ENCODE measurements at places on chromosomes 1 and 21.

DNA sequence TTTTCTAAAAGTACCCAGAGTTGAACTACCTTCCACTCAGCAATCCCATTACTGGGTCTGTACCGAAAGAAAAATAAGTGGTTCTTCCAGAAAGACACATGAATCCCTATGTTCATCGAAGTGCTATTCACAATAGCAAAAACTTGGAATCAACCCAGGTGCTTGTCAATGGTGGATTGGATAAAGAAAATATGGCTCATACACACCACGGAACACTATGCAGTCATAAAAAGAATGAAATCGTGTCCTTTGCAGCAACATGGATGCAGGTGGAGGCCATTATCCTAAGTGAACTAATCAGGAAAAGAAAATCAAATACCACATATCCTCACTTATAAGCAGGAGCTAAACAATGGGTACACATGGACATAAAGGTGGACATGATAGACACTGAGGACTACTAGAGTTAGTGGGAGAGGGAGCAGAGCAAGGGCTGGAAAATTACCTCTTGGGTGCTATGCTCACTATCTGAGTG, 32.9 kb upstream of the JUN start:
- DNase-seq = no peak

DNA sequence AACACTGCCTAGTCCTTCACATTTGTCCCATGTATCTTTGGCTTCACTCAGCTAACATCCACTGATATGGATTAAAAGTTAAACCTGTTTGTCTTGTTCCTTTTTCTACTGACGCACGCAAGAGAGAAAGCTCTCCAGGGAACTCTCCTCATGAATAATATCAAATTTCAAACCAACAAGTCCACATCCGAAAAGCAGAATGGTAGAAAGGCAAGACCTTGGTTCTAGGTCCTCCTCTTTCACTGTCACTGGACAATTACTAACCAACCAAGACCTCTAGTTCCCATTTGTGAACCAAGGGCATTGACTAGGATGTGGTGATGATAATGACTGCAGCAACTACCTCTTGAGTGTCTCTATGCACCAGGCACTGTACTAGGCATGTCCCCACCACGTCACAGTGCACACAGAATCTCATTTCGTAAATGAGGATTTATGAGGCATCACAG, 8.4 kb downstream of the PLPP3 start:
- DNase-seq = no peak

DNA sequence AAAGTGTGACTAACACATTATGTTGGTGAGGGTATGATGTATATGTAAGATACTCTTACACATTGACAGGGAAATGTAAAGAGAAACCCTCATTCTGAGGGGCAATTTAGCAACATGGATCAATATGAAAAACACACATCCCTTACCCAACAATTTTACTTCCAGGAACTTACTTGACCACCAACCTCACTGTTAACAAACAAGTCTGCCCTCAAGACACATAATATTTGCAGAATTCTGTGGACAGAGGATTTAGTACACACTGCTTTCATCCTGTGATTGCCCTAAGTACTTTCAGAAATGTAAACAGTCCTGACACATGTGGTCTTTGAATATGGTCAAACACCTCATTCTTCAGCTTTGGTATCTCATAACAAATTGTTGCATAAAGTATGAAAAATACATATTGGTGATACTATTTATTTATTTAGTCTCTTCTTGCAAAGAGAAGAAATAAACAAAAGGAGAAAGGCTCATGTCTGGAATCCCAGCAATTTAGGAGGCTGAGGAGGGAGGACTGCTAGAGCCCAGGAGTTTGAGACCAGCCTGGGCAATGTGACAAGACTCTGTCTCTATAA, 6.9 kb downstream of the USP48 start:
- no peak for DNase-seq

DNA sequence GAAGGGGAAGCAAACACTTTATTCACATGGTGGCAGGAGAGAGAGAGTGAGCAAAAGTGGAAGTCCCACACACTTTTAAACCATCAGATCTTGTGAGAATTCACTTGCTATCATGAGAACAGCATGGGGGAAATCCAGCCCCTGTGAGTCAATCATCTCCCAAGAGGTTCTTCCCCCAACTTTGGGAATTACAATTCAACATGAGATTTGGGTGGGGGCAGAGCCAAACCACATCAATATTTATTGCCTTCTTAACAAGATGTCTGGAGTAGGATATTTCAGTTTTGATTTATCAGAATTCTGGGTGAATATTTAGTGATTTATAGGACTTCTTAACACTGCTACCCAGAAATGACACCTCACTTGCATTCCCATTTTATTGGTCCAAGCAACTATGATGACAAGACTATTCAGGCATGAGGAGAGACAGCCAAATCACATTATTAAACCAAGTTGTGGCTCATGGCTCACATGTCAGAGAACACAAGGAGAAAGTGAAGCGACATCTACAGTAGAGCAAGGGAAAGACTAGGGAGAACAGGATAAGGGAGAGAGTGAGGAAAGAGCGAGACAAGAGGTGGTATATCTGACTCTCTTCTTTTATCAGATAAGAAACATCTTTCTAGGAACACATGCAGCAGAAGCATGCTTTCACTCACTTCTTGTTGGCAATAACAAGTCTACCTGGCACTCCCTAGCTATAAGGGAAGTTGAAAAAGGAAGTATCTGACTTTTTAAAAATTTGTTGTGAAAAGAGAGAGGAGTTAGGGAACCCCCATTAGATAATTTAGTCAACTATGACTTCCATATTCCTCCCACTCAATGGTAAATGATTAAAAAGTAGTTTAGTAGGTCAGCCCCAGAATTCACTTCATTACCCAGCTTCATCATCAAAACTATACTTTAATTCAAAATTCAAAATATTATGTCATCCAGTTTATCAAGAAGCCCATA, 36.6 kb upstream of the PTPRC start:
- DNase-seq = no peak

DNA sequence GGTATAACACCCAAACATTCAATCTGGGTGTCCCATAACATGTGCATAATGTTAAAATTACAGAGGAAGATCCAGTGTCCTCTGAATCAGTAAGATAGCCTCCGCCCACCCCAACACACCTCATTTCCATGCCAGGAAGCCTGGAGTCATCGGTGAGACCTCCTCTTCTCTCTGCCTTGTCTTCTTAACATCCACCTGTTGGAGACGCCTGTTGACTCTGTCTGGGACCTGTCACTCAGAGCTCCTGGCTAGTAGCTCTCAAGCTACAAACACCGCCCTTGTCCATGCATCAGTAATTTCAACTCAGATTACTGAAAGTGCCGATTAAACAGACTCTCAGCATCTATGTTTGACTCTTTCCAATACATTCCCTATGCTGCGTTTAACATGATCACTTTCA, 27.4 kb downstream of the KCNJ15 start:
- DNase-seq = no peak

DNA sequence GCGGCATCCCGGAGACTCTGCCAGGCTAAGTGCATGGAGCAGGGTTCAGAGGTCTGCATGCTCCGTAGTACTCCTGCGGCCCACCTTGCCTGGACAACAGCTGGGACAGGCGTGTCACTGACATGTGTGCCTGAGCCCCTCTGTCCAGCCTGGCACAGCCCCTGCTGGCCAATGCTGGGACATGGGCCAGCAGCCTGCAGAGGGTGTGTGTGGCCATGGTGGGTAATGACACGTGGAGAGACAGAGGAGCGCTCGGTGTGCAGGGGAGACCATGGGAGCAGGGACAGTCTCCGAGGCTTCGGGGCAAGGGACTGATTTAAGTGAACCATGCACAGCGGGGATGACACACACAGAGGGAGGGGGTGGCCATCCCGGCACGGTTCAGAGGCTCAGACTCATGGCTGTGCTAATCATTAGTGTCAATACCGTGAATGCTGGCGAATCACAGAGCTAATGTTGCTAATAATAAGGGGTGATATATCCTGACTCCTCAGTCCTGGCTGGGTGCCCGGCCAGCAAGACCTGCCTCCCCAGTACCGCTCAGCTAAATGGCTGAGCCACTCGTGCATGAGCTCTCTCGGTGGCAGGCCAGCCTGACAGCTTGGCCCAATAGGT, 41.5 kb downstream of the IGSF21 start:
- no peak for DNase-seq

DNA sequence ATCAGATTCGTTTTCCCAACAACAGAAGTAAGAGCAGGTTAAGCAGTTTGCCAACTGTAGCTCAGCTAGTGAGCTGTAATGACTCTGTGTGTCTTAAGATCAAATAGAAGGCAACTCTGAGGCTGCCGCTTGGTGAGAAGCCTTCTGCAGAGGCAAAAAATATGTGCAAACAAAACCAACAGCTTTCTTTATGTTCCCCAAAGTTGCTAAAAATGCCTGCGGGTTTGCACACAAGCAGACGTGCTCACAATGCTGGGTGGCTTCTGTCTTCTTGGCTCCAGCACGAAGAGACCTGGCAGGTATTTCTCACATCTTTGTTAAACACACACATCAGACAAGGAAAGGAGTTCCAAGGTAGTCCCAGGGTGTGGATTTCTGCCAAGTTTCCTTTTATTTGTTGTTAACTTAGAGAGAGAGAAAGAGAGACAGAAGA, 158.9 kb upstream of the JUN start:
- DNase-seq = no peak
